ENCODE measurements at places on chromosomes 4 and X.

GRCh38 chrX:5810636-5811035 is 418.0 kb downstream of the NLGN4X start:
- no peak for DNase-seq

DNA sequence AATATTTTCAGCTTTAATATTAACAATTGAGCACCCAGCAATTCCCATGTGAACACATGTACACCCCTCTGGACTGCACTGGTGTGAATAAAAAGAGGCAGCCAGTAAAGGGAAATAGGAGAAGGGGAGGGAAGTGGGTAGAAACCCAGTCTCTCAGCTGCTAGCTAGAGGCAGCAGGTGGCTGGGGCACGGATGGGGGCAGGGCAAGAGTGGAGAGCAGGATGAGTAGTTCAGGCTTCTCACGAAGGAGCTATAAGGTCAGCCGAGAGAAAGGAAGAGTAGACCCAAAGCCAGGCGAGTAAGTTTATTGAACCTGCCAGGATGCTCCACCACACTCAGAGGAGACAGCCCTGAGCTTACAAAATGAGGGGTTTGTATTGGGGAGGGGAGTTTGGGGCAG is 184.8 kb upstream of the MTMR8 start:
- no peak for DNase-seq

DNA sequence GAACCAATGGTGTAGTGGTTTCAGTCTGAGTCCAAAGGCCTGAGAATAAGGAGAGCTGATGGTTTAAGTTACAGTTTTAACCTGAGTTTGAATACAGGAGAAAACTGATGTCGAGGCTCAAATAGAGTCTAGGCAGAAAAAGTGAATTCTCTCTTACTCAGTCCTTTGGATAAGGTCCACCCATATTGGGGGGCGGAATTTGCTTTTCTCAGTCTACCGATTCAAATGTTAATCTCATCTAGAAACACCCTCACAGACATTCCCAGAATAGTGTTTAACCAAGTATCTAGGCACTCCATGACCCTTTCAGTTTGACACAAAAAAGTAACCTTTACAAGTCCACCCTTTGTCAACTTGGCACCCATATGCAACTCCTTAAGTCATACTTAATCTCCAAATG is 216.0 kb downstream of the GRID2 start:
- DNase-seq: no peak

DNA sequence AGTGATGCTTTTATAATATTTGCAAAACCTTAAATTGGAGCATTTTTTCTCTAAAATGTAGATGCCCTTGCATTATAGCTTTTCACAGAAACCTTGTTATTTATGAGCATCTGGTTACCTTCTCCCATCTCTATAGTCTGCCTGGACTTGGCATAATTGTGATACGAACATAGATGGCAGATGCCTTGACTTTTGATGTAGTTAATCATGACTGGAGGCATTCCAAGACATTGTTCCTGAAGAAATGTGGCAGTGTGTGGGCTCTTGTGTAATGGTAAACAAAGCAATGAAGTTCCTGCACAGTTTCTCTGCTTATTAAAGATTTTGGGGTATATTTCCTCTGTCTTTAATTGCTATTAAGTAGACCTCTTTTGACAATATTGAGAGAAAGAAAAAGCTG is 500.1 kb downstream of the PCDH19 start:
- no peak for DNase-seq
